H54 (cell line): ENCODE measurements at places on chromosomes 5 and 9.

DNA sequence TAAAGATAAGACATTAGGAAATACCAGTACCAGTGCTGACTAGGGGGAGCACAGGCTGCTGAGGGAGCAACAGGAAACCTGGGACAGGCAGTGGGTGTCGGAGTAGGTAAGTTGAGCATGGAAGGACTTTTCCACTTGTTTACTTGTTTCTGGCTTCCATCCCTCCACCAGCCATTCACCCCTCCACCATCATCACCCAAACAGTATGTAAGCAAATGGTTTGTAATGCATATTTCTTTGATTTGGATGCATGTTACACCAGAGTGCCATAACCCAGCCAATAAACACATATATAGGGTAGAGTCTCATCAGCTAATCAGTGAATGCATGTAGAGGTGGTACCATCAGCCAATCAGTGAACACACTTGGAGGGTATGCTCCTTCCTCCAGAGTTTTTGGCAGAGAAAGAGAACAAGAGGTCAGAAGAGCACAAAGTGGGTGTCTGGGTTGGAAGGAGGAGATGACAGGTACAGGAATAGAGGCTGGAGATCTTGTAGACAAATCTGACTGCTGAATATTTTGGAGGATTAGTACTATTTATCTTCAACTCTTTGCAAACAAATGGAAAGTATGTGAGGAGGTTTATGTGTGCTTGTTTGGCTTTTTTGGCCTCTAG is 37.7 kb upstream of the PDE8B start:
- DNase-seq, result no peak

DNA sequence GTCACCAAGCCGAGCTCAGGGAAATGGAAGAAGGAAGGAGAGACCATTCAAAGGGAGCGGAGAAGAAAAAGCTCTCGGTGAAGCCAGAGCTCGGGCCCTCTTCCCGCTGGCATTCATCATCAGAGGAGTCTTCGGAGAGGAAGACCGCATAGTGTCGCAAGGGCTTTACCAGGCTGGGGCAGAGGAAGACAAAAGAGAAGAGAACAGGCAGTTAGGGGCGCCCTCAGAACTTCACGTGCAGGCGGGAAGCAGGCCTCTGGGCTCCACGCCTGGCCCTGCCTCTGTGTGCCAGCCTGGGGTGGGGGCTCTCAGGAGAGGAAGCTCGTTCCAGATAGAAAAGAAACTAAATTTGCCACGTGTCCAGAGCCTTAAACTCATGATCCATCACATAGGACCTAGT is 31.7 kb downstream of the CRB2 start:
- no peak for DNase-seq

DNA sequence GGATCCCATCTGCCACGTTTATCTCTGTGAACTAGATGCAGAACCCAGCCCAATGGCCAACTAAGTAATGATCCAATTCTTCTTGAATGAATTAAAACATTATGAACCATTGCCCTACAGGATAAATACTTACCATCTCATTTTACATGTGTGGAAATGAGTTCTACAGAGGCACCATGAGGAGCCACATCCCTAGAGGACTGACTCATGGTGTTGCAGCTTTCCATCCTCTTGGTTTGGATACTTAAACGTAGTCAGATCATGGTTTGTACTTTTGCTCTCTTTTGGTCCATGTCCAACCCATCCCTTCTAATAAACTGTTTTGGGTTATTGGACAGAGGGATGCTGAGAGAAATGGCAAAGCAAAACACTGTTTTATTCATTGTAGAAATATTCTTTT is 484.8 kb downstream of the EBF1 start:
- DNase-seq, result no peak

DNA sequence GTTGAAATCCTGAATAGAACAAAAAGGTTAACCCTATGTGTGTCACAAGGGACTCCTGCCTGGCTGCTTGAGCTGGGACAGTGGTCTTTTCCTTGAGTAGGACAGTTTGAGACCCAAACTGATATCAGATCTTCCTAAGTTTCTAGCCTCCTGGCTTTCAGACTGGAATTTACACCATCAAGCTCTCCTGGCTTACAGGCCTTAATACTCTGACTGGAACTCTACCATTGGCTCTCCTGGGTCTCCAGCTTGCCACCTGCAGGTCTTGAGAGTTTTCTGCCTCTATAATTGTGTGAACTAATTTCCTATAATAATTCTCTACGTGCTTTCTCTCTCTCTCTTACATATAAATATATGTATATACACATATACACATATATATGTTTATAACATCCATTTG is 112.5 kb downstream of the PRR16 start:
- DNase-seq, result no peak

DNA sequence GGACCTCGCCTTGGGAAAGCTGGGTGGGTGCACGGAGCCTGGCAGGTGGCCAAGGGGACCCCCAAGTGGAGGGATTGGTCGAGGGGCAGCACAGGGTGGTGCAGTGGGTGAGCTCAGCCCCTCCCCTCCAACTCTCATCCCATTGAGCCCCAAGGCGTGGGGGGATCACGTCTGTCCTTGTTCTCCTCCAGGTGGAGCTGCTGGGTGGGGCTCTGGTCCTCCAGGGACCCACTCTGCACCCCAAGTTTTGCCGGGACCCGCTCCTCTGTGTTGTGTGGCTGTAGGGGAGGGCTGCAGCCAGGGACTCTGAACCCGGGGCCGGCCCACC is 3.6 kb upstream of the FUT7 start:
- DNase-seq, result no peak

GRCh38 chr5:140398379-140398811 is 3.2 kb upstream of the ANKHD1 start:
- no peak for DNase-seq

DNA sequence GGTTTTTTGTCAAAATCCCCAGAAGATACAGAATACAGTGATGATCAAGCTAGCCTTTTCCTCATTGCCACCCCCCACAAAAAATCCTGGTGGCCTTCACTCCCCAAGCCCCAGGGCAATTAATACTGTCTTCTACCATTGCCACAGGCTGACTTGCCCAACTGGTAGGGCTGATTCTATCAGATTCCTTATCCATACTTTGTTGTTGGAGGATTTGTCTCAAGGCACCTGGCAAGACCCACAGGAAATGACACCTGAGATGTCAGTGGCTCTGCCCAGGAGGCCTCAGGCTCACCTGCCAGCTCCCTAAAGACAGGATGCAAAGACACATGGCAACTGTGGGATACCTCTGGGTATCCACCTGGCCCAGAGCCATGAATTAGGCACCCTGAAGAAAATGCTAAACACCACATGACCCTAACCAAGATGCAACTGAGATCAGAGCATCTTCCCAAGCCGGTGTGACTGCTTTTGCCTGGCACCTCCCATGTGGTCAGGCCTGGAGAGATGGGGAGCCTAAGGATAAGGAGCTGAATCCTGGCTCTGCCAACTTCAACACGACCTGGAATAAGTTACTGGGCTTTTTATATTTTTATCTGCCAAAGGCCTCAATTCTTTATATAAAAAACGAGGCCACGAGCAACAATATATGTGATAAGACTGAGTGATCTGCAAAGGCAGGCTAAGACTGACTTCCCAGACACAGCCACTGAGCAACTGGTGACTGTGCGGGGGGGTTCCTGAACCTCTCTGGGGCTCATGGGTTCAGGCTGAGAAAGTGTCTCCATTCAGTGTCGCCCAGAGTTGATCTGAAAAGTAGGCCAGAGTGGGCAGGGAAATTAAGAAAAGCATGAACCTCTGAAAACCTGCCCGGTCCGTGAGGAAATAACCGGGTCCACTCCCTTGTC is 944 bp downstream of the ATOX1 start:
- no peak for DNase-seq

DNA sequence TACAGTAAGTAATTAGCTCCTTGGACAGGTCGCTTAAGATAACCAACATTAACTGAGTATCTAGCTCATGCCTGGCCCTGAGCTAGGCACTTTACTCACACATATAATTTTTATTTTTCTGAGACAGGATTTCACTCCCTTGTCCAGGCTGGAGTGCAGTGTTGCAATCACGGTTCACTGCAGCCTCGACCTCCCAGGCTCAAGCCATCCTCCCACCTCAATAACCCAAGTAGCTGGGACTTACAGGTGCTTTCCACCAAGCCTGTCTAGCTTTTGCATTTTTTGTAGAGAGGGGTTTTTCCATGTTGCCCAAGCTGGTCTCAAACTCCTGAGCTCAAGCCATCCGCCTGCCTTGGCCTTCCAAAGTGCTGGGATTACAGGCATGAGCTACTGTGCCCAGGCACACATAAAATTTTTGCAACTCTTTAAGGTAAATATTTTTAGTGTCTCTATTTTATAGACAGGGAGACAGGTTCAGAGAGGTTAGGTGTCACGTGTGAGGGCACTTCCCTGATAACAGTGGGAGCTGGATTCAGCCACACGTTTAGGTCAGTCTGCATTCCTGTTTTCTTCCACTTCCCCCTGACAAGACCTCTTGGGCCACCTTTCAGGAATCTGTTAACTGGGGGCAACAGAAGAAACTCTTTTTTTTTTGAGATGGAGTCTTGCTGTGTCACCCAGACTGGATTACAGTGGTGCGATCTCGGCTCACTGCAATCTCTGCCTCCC is 18.2 kb downstream of the HBEGF start:
- no peak for DNase-seq

- DNase-seq, result no peak
Measured at GRCh38 chr5:111153945-111154344, 61.8 kb downstream of the WDR36 start.

GRCh38 chr5:135426102-135427082 is 20.8 kb downstream of the DCANP1 start:
- no peak for DNase-seq

- DNase-seq, result no peak
Measured at GRCh38 chr5:39352951-39353350, 11.3 kb downstream of the C9 start.
